ENCODE measurements at places on chromosomes 1 and 21.

DNA sequence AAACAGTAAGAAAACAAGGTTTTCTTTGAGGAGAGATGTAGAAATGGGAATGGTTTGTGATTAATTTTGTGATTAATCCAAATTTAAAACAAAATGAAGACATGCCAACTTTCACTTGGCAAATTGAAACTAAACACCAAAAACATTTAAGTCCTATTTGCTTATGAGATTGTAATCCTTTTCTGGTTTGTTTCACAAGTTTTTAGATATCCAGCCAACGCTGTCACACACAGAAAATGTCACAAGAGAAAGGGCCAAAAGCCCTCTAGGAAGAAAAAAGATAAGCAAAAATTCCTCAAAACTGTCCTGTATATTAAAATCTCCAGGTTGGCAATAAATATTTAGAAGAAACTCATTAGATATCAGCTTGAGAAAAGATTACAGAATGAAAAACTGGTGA lies 2.5 kb downstream of the USH2A start:
- no peak overlapping the region for H3K4me3 ChIP-seq
- no peaks in the 10 kb centered on the region for H3K36me3 ChIP-seq
- no peaks in the 10 kb centered on the region for H3K4me1 ChIP-seq
- no peaks in the 10 kb centered on the region for H3K27me3 ChIP-seq
- DNase-seq = no peak
- no peak overlapping the region for H3K27ac ChIP-seq

- H3K4me3 ChIP-seq = no peak overlapping the region
- H3K36me3 ChIP-seq = peaks cover 4% of the 10 kb centered on the region
- H3K4me1 ChIP-seq = no peaks in the 10 kb centered on the region
- H3K27ac ChIP-seq = no peak overlapping the region
- no peak for DNase-seq
- H3K27me3 ChIP-seq = no peaks in the 10 kb centered on the region
Observed at GRCh38 chr1:168045311-168045710, 91.4 kb downstream of the GPR161 start.

DNA sequence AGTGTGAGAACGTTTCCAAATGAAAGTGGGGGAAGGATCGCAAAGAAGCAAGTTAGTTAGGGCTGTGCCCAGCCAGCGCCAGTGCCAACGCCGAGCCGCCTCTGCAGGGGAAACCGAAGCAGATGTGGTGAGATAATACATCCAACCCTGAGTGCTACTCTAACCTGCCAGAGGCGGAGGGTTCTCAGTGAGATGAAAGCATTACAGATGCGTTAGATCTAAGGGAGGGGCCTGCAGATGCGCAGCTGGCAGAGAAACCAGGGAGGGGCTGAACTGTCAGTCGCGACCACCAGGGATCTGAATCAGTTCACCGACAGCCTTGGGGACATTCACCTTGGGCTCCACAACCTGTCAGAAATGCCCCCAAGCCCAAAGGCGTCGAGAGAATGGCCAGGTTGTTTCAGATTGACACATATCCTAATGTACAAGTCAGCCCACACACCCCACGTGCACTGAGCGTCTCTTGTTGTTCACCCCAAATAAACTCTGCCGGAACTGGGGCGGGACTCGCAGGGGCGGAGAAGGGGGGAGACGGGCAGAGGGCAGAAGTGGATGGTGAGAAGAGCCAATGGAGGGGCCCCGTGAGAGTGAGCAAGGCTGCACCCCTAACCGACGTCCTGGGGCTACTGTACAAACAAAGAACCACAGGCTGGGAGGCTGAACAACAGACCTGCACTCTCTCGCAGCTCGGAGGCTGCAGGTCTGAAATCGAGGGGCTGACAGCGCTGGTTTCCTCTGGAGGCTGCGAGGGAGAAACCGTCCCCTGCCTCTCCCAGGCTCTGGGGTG lies 8.7 kb upstream of the UMODL1 start:
- no peaks in the 10 kb centered on the region for H3K36me3 ChIP-seq
- H3K27me3 ChIP-seq = no peaks in the 10 kb centered on the region
- no peak overlapping the region for H3K4me3 ChIP-seq
- no peak for DNase-seq
- no peak overlapping the region for H3K27ac ChIP-seq

GRCh38 chr1:211975152-211975941 lies 60.0 kb downstream of the INTS7 start:
- no peaks in the 10 kb centered on the region for H3K36me3 ChIP-seq
- H3K4me3 ChIP-seq = no peak overlapping the region
- no peaks in the 10 kb centered on the region for H3K4me1 ChIP-seq
- DNase-seq = no peak
- H3K27me3 ChIP-seq = no peaks in the 10 kb centered on the region
- H3K27ac ChIP-seq = no peak overlapping the region

DNA sequence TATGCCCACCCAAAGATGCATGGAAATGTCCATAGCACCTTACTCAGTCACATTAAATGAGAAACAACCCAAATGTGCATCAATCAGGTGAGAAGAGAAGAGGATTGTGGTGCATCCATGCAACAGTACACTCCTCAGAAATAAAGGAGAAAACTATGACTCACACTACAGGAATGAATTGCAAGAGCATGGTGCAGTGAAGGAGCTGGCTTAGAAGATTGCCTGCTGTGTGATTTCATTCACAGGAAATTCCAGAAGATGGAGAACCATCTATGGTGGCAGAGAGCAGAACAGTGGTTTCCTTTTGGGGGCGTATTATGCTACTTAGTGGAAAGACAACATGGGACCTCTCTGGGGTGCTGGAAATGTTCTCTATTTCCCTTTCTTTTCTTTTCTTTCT lies 278.6 kb upstream of the AJAP1 start:
- H3K4me3 ChIP-seq = no peak overlapping the region
- no peak for DNase-seq
- no peak overlapping the region for H3K27ac ChIP-seq
- no peaks in the 10 kb centered on the region for H3K27me3 ChIP-seq
- no peaks in the 10 kb centered on the region for H3K36me3 ChIP-seq
- H3K4me1 ChIP-seq = no peaks in the 10 kb centered on the region

GRCh38 chr1:157137408-157138219 lies 581 bp downstream of the ETV3 start:
- no peaks in the 10 kb centered on the region for H3K4me1 ChIP-seq
- H3K4me3 ChIP-seq = peak overlapping the region; percentile 67
- no peaks in the 10 kb centered on the region for H3K27me3 ChIP-seq
- peaks cover 14% of the 10 kb centered on the region for H3K36me3 ChIP-seq

- no peaks in the 10 kb centered on the region for H3K4me1 ChIP-seq
- no peak for DNase-seq
- H3K36me3 ChIP-seq = no peaks in the 10 kb centered on the region
- no peaks in the 10 kb centered on the region for H3K27me3 ChIP-seq
- H3K4me3 ChIP-seq = no peak overlapping the region
Observed at GRCh38 chr1:97553971-97554370, 366.9 kb downstream of the DPYD start.

DNA sequence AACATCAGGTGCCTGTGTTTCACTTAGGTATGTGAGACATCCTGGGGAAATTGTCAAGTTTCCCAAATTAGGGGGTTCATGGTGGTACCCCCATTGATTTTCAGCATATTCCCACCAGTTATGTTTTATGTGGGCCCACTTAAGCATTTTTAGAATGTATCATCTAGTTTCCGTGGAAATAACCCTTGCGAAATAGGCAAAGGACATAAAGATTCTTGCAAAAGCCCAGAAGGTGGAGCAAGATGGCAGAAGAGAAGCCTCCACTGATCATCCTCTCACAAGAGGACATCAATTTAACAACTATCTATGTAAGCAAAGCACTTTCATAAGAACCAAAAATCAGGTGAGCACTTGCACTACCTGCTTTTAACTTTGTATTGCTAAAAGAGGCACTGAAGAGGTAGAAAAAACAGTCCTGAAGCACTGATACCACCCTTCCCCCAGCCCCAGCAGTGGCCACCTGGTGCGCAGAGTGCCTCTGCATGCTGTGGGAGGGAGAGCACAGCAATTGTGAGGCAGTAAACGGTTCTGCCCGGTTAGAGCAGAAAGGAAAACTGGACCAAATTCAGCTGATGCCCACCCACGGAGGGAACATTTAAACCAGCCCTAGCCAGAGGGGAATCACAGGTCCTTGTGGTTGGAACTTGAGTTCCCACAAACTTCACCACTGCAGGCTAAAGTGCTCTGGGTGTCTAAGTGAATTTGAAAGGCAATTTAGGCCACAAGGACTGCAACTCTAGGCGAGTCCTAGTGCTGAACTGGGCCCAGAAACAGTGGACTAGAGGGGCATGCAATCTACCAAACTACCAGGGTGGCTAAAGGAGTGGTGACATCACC lies 23.2 kb downstream of the MCOLN2 start:
- H3K4me1 ChIP-seq = peaks cover 3% of the 10 kb centered on the region
- H3K4me3 ChIP-seq = no peak overlapping the region
- no peak overlapping the region for H3K27ac ChIP-seq
- H3K27me3 ChIP-seq = no peaks in the 10 kb centered on the region
- DNase-seq = no peak

DNA sequence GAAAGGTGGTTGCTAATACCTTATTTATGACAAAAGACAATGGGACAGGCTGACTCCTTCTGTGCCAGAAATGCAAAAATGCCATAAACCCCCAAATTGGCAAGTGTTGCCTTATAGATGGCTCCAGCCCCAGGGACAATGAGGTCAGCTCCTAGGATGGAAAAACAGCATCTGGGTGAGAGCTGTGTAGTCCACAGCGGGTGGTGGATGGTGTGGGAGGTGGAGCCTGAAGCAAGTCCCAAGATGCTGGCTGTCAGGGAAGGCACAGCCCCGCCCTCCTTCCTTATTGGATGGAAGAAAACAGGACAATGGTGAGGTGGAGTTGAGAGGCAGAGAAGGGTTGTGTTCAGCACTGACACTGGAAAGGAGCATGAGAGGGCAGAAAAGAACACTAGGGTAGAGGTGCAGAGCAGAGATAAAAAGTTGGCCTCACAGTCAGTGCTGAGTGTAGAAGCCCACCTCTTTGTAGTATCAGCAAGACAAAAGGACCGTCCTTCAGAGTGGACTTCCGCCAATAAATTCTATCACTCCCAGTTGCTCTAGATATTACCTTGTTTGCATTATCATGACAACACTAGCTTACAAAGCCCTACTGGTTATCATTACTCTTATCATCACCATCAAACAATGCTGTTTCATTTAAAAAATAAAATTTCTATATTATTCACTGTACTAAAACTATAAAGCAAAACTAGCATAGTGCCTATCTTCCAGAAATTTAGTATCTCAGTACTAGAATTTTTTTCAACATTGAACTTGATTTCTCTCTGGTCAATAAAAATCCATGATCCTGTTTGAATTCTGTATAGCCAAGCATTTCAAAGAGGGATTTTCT lies 3.7 kb upstream of the SDE2 start:
- no peaks in the 10 kb centered on the region for H3K27me3 ChIP-seq
- H3K36me3 ChIP-seq = no peaks in the 10 kb centered on the region
- H3K4me3 ChIP-seq = no peak overlapping the region
- peaks cover 2% of the 10 kb centered on the region for H3K4me1 ChIP-seq

DNA sequence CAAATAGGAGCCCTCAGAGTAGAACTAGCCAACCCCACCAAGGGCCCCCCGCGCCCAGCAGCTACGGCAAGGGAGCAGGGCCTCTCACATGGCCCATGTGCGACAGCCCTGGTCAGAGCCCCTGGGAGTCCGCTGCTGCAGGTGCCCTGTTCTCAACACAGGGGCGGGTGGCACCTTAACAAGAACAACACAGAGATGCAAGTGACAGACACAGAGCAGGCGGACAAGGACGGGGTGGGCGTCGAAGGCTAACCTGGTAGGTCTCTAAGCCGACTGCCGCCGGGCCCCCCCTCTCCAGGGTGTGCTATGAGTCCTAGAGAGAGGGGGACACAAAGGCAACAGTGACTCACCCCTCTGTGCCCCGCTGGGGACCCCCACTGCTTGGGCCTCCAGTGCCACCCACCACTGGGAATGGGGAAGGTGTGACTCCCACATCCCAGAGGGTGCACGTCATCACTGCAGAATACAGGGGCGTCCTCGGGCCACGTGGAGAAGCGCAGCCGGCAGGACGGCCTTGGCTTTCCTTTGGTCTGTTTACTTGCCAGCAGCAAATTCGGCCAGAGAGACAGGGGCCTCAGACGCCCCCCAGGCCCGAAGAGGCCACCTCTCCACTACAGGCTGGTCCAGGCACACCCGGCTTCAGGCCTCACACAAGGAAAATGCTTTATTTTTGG lies 44.8 kb downstream of the PRDM15 start:
- H3K4me3 ChIP-seq = no peak overlapping the region
- H3K36me3 ChIP-seq = peaks cover 6% of the 10 kb centered on the region
- no peak overlapping the region for H3K27ac ChIP-seq

DNA sequence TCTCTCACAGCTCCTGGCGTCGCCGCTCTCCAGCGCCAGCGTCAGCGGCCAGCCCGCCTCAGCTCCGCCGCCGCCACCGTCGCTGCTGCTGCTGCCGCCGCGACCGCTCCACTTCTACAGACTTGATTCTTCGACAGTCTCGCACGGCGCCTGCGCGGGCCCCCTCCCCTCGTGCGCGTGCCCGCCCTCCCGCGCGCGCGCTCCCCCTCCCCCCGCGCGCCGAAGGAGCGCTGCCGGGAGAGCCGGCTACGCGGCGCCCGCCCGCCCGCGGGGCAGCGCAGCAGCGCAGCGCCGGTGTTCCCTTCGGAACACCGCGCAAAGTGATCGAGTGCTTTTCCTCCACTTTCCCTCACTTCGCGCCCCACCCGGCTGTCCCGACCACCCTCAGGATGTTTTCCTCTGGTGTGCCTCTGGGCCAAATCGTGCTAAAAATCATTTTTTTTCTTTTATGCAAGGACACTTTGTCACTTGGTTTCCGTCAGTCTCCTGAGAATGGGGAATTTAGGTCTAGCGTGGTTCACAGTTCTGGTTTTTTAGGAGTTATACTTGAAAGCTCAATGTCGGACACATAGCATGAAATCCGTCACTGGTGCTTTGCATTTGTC lies at the start of gene IRF2BP2:
Gene IRF2BP2, minus strand, starts transcription at position 118 of the 605 bp plus-strand sequence. CDS start 684 bp downstream, outside the sequence.
- no peak for DNase-seq
- H3K4me1 ChIP-seq = peaks cover 10% of the 10 kb centered on the region
- H3K27ac ChIP-seq = no peak within 1 kb of the TSS
- no peaks in the 10 kb centered on the region for H3K27me3 ChIP-seq

DNA sequence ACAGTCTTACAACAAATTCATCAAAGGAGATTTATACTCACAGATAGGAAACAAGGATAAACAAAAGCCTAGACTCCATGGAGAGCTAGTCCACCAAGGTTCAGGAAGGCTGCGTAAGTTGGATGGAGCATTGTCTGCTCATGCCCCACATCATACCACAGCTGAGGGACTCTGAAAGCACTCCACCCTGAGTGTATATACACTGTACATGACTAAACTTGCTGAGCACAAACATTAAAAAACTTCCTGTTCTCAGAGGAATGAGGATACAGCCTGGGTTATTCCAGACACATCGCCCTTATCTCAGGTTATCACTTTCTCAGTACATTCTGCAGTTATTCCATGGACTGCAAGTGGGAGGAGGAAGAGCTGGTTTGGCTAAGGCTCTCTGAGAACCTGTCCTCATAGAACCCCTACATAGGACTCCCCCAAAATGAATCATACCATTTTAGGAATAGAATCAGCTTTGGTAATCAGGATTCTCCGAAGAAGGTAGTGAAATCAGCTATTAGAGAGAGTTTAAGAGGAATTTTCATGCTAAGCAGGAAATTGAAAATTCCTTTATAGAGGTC lies 58.0 kb upstream of the PRMT6 start:
- no peaks in the 10 kb centered on the region for H3K27me3 ChIP-seq
- DNase-seq = no peak
- no peaks in the 10 kb centered on the region for H3K4me1 ChIP-seq
- no peak overlapping the region for H3K27ac ChIP-seq
- H3K4me3 ChIP-seq = no peak overlapping the region
